Renal cortical epithelial cell (primary cell): ENCODE measurements at places on chromosomes 3 and 15. TPM values are rescaled to one million over a fixed set of nuclear protein-coding genes. Genes with fewer than 3 reads are reported as not detected.

- DNase-seq, result no peak
Observed at GRCh38 chr3:143375698-143376097, 256.1 kb downstream of the CHST2 start.

- DNase-seq, result no peak
Observed at GRCh38 chr15:64152507-64153387, 1.2 kb downstream of the SNX22 start.

DNA sequence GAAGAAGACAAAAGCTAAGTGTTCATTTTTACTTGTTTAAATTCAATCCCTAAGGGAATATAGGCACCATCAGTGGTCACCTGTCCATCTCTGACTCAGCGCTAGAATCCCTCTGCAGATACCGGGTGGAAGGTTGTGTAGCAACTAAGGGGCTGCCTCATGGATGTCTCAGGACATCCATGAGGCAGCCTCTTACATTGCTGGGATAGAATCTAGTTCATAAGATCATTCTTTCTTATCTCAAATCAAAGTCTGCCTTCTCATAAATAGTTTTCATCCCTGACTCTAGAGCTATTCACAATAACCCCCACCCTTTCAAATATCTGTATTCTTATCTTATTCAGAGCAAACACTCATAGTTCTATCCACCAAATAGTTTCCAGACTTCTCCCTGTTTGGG lies 38.1 kb downstream of the HSPBAP1 start:
- DNase-seq, result no peak

The BLM gene
- 0.89 and 4.3 TPM in 2 replicates for total RNA-seq

DNA sequence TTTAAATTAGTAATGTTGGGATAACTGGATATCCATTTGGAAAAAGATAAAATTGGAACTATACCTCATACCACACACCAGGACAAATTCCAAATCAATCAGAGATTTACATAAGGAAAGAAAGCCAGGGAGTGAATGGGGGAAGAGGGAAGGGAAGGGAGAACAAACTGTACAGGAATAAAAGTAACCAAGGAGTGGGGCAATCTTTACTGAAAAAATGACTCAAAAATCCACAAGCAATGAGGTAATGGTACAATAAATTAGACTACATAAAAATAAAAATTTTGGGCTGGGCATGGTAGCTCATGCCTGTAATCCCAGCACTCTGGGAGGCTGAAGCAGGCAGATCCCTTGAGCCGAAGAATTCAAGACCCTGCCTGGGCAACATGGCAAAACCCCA lies 82.6 kb downstream of the MLH1 start:
- DNase-seq, result no peak

The C3orf80 gene
- total RNA-seq, result not detected in 2 replicates

DNA sequence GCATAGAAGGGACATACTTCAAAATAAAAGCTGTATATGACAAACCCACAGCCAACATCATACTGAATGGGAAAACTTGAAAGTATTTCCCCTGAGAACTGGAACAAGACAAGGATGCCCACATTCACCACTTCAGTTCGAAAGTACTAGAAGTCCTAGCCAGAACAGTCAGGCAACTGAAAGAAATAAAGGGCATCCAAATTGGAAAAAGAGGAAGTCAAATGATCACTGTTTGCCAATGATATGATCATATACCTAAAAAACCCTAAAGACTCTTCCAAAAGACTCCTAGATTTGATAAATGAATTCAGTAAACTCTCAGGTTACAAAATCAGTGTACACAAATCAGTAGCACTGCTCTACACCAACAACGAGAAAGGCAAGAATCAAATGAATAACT lies 40.7 kb downstream of the SLC49A4 start:
- no peak for DNase-seq

- no peak for DNase-seq
Observed at GRCh38 chr3:3101660-3102458, 8.3 kb downstream of the IL5RA start.

DNA sequence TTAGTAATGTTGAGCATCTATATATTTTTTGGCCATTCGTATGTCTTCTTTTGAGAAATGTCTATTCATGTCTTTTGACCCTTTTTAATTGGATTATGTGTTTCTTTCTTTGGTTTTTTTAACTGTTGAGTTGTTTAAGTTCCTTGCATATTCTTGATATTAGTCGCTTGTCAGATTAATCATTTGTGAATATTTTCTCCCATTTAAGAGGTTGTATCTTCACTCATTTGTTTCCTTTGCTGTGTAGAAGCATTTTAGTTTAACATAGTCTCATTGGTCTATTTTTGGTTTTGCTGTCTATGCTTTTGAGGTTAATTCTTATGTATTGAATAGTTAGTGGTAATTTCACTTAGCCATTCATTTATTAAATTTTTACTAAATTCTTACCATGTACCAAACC lies 283.8 kb downstream of the ZPLD1 start:
- peak; percentile 63 for DNase-seq

- no peak for DNase-seq
Observed at GRCh38 chr3:69932501-69932900, 67.0 kb upstream of the SAMMSON start.

The VPS8 gene
- 55.4 and 67.8 TPM in 2 replicates for total RNA-seq

DNA sequence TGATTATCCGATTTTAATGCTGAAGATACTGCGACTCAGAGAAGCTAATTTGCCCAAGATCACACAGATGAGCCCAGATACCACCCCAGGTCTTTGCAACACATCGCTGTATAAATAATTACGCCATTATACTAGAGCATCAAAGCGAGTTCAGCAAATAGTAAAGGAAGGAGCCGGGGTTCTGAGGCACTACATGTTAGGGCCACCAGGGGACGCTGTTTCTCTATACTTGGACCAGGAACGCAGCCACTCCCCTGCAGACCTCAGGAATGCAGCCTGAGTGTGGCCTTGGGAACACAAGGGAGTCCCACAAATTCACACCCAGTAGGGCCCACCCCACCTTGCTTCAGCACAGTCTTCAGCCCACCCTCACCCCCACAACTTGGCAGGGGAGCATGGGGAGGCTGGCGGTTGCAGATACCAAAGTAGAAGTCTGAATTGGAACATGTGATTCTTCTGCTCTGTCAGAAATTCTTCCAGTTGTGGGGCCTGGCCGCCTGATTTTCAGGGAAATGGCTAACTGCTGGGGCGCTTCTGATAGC lies 57.8 kb upstream of the RYK start:
- DNase-seq, result peak; percentile 71

DNA sequence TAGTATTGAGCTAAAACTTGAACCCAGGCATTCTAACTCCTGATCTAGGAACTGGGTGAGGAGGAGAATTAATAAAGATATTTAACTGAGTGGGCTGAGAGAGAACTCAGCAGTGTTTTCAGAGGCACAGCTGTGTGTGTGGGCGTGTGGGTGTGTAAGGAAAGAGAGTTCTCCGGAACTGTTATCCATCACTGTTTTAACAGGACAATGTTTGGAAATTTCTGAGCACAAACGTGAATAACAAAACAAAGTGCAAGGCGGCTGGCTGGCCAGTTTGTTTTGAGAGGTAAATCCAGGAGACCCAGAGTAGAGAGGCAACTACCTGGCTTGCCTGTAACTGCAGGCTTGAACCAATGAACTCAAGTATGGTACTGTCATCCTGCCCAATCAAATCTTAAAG lies 5.0 kb upstream of the PTPN9 start:
- DNase-seq, result no peak

The GRAMD1C gene
- total RNA-seq, result 3.0 and 11.8 TPM in 2 replicates

DNA sequence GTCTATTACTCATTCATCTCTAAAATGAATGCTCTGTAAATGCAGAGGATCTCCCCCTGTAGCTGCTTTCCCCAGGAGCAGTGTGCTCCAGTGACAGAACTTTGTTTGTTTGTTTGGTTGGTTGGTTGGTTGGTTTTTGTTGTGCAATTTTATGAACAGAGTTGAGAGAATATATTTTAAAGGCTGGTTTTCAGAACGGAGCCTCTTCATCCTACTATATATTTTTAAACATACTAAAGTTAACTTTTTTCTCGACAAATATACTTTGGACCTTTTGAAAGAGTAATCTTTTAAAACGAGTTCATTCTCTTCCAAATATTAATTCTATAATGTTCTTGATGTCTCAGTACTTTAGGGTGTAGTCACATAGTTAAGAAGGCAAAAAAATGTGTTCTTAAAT lies 20.2 kb downstream of the RYR3 start:
- DNase-seq, result no peak

- DNase-seq, result no peak
Observed at GRCh38 chr3:65493371-65493882, 545.3 kb downstream of the MAGI1 start.

DNA sequence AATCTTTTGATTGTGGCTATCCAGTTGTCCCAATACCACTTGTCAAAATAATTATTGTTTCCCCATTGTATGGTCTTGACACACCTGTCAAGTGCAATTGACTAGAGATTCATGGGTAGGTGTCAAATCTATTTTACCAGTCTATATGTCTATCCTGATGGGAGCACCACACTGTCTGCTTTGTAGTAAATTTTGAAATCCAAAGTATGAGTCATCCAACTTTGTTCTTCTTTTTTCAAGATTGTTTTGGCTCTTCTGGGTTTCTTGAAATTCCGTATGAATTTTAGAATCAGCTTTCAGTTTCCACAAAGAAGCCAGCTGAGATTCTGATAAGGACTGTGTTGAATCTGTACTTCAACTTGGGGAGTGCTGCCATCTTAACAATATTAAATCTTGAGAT lies 71.9 kb downstream of the CSNK1G1 start:
- peak; percentile 75 for DNase-seq

- DNase-seq, result peak; percentile 33
Observed at GRCh38 chr3:32945136-32945535, 6.3 kb upstream of the CCR4 start.

The TRH gene
- not detected in 2 replicates for total RNA-seq

DNA sequence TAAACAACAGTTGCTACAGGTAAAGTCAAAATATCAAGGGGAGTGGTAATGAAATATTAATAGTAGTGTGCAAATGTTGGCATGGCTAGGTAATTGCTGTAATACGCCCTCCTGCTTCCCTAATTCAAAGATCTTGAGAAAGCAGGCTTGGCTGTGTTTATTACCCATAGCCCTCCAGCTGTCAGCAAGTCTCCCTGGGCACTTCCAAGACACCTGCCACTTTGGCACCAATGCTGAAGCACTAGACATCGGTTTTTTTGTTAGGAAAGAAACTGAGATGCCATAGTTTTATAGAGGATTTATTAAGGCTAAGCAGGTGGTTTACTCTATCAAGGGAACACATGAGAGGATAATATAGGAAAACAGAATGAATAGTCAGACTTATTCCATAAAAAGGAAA lies 64.4 kb downstream of the P2RY1 start:
- DNase-seq, result no peak

The CRABP1 gene
- total RNA-seq, result not detected in 2 replicates

GRCh38 chr15:43911235-43911781 lies 84.5 kb downstream of the WDR76 start:
- peak; percentile 81 for DNase-seq

- no peak for DNase-seq
Observed at GRCh38 chr3:98553021-98553563, 21.3 kb downstream of the GPR15 start.

DNA sequence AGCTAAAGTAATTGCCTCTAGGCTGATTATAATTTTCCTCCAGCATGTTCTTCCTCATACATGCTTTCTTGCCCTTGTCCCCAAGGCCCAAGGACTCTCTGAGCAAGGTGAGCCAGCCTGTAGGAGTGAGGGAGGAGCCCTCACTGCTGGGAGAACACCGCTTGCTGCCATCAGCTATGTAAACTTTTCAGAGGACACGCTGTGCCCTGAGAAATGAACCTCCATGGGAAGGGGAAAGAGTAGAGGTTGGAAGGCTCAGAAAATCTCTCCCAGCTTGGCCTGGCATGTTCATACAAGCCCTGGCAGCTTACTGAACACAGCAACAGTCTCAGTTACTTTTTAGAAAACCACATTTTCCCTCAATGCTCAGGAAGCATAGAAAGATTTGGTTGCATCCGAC lies 103.0 kb upstream of the SLC24A5 start:
- DNase-seq, result no peak

GRCh38 chr3:59185591-59186369 lies 136.0 kb upstream of the CFAP20DC start:
- DNase-seq, result peak; percentile 28

GRCh38 chr3:182596676-182597410 lies 196.5 kb upstream of the ATP11B start:
- DNase-seq, result peak; percentile 49

- DNase-seq, result peak; percentile 30
Observed at GRCh38 chr3:108588601-108589000, 637 bp downstream of the CIP2A start.

The CPNE4 gene
- 0.05 and 0.35 TPM in 2 replicates for total RNA-seq

- DNase-seq, result peak; percentile 4
Observed at GRCh38 chr3:197561926-197562325, 6.2 kb upstream of the BDH1 start.

The ACVR2B gene
- total RNA-seq, result 3.5 and 11.8 TPM in 2 replicates

DNA sequence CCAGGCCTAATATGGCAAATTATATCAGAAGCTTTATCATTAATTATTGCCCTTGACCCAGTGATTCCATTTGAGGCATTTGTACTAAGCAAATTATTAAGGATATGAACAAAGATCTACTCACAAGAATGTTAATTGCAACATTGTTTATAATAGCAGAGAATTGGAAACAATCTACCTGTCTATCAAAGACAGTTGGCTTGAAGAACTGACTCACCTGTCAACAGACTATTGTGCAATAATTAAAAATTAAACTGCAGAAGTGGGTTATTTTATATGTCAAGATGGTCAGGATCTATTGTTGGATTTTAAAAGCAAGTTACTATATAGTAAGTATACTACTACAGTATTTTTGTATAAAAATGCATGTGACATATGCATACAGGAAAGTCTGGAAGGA lies 6.7 kb upstream of the FETUB start:
- DNase-seq, result peak; percentile 62

GRCh38 chr15:80031841-80032240 lies 27.6 kb upstream of the ZFAND6 start:
- peak; percentile 22 for DNase-seq

DNA sequence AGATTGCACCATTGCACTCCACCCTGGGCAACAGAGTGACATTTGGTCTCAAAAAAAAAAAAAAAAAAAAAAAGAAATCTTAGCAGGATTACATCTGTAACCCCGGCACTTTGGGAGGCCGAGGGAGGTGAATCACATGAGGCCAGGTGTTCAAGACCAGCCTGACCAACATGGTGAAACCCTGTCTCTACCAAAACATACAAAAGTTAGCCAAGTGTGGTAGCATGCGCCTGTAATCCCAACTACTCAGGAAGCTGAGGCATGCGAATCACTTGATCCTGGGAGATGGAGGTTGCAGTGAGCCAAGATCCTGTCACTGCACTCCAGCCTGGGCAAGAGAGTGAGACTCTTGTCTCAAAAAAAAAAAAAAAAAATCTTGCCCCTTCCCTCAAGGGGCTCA lies 40.4 kb downstream of the LIPC start:
- DNase-seq, result no peak

The GOLGA6B gene
- total RNA-seq, result not detected in 2 replicates

The SPRED1 gene
- total RNA-seq, result 26.2 and 36.0 TPM in 2 replicates

GRCh38 chr3:176840641-176841286 lies 356.5 kb downstream of the TBL1XR1 start:
- DNase-seq, result no peak

GRCh38 chr3:4729061-4729973 lies 236.2 kb downstream of the ITPR1 start:
- DNase-seq, result peak; percentile 80

- no peak for DNase-seq
Observed at GRCh38 chr3:32948625-32949445, 2.6 kb upstream of the CCR4 start.

- peak; percentile 99 for DNase-seq
Observed at GRCh38 chr3:111904376-111905241, 45.5 kb downstream of the PHLDB2 start.

- DNase-seq, result no peak
Observed at GRCh38 chr3:155026999-155027591, 53.0 kb upstream of the MME start.

The MORC1 gene
- under 0.01 and 0.05 TPM in 2 replicates for total RNA-seq

The GOLGA6L10 gene
- 0.35 and 2.0 TPM in 2 replicates for total RNA-seq

GRCh38 chr15:67822537-67823313 lies 2.6 kb upstream of the SKOR1 start:
- DNase-seq, result no peak
